ENCODE measurements at places on chromosomes 16 and 17. TPM values are rescaled to one million over a fixed set of nuclear protein-coding genes. Genes with fewer than 3 reads are reported as not detected.
A peak's percentile ranks its signal among the peaks of the same experiment; 100 is the strongest.

- no peak for DNase-seq
Observed at GRCh38 chr16:22668318-22668717, 145.6 kb upstream of the HS3ST2 start.

The CD19 gene
- total RNA-seq = not detected

The TM4SF5 gene
- not detected for total RNA-seq

The KRT17 gene
- total RNA-seq = 35.9 TPM

DNA sequence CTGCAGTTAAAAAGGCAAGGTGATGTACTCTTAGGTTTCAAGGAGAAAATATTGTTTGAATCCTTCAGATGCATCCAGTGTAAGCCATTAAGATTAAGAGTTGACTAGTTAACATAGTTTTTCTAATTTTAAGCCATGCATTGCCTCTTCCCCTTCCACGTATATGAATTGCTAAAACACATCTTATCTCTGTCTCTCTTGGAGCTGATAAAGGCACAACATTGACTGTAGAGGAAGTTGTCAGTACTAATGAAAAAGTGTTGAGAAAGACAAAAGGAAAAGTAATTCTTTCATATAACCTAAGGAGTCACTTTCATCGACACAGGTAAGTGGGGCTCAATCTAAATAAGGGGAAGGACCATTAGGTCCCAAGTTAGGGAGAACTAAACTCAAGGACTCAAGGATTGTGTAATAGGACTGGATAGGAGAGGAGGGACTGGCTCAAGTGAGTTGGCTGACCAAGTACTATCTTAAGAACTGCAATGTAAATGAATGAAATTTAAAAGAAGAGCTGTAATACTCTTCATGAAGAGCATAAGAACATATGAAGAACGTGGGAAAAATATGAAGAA is 55.6 kb downstream of the GRB7 start:
- DNase-seq = no peak

DNA sequence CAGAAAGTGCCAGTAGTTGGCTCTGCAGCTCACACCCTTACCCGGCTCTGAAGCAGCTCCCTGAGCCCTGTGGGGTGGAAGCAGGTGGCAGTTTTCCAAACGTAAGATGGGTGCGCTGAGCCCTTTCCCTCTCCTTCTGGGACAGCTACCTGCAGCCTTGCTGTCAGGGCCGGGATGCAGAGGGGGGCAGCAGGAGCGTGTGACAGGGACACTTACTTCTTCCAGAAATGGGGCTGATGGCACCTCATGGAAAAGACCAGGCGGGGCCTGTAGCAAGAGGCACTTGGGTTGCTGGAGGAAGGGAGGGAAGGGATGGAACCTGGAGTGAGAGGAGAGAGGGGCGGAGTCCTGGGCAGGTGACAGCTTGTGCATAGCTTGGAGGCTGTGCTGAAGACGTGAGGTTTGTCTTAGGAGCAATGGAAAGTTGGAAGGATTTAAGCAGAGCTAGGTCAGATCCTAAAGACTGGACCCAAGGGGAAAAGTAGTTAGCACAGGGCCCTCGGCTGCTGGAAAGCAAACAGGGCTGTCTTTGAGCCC is 216.8 kb upstream of the RPL38 start:
- no peak for DNase-seq

The SCN4A gene
- not detected for total RNA-seq

DNA sequence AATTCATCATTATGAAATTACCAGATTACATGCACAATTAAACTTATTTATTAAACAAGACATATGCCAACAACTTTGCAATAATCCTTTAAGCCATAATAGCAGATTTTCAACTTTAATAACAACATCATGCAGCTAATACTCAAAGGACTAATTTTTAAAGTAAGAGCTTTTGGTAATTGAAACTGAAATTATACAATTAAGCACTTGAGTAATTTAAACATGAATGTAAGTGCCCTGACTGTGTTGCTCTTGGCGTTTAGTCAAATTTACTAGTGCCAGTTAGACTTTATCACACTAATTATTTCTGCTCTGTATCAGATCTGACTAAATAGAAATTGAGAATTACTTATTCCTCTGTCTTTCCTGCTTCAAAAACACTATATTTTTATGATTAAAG is 46.8 kb upstream of the PSMD7 start:
- DNase-seq = no peak

- DNase-seq = peak; percentile 72
Observed at GRCh38 chr16:85819245-85819644, 19.8 kb downstream of the COX4I1 start.

GRCh38 chr16:77223184-77223583 is 24.0 kb downstream of the SYCE1L start:
- DNase-seq = no peak

DNA sequence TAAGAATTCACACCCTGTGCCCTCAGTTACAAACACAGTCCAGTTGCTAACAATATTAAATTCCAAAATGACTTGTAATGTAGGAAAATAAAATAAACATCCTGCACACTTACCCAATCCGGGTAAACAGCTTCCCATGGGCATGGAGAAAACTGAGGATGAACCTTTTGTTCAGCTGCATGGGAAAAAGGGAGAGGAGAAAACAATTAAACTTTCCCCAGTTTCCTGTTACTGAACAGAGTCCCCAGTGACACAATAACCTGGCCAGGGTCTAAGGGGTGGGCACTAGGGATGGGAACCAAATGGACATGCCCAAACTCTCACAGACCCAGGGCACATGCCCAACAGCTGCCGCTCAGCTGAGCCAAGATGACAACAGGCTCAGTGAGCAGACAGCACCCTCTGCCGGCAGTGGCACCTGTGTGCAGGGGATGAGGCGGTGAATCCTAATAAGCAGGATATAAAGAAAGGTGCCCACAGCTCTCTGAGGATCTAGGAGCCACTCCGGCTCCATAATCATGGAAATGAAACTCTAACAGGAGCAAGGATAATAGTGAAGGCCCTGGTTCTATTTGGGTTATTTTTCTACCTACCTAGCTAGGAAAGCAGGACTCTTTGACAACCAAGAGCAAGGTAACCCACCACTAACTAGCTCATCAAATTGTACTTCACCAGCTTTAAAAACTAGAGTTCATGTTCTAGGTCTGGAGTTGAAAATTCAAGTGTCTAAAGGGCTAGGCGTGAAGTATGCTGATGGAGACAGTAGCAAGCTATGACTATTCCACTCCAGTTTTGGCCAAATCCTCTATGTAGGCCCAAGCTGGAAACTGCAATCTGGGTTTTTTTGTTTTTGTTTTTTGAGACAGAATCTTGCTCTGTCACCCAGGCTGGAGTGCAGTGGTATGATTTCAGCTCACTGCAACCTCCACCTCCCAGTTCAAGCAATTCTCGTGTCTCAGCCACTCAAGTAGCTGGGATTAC is 58.8 kb downstream of the SMG6 start:
- DNase-seq = peak; percentile 78

The MYOCD gene
- total RNA-seq = not detected

DNA sequence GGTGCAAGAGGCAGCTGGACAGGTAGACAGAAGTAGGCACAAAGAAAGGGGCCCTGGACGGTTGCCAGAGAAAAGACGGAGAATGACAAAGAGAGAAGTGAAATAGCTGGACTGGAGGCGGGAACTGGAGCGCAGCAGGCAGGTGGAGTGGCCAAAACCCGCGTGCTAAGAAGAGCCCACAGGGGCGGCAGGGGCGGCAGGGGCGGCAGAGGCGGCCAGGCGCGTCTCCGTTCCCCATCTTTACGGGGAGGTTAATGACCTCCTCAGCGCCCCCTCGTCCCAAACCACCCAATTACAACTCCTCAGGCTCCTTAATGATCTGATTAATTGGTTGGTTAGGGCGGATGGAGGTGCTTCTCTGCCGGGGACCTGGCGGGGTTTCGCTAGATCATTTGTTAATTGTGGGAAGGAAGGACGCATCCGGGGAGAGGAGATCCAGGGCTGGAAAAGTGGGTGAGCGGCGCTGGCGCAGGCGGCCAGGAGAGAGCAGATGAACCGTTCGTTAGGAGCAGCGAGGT is 15.4 kb upstream of the HOXB9 start:
- DNase-seq = no peak

- peak; percentile 65 for DNase-seq
Observed at GRCh38 chr16:82995286-82995923, 368.6 kb downstream of the CDH13 start.

DNA sequence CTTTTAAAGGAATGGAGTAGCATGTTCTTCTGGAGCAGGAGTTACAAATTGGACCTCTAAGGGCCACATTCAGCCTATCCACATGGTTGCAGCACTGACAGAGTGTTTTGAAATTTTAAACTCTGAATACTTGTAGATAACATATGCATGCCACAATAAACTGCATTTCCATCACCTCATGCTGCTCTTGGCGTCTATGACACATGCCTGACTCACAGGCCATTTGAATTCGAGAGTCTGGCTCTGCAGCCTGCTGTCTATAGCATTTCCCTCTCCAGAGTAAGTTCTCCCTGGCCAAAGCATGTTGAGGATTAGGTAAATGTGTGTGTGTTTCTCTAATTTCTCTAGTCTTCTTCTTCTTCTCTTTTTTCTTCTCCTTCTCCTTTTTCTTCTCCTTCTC is 28.7 kb upstream of the MYOCD start:
- DNase-seq = peak; percentile 82

The ITGB4 gene
- total RNA-seq = 0.36 TPM

DNA sequence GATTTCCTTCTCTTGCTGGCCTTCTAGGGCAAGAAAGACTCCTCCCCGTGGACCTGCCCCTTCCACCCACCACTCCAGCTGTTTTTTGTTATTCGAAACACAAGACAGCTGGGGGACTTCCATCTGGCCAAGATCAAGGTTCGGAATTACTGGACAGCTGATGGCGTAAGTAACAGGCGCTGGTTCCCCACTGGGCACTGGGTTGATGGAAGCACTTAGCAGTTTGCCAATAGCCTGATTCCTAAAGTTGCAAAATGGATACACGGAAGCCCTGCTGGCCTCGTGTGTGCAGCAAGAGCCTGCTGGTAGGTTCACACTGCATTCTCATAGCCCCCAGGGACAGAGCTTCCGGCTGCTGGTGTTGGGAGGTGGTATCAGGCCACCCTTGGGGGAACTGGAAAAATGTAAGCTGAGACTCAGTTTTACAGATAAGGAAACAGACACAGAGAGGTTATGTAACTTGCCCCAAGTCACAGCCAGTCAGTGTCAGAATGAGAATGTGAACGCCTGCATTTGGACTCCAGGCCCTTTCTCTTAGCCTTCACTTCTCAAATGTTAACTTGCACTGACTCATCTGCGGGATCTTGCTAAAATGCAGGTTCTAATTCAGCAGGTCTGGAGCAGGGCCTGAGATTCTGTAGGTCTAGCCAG is 171.7 kb downstream of the KATNIP start:
- DNase-seq = no peak

- no peak for DNase-seq
Observed at GRCh38 chr17:17728550-17729251, 47.4 kb downstream of the RAI1 start.

All from RPMI7951 (cell line).